ENCODE measurements at places on chromosomes 5 and 9. TPM values are rescaled to one million over a fixed set of nuclear protein-coding genes. Genes with fewer than 3 reads are reported as not detected.
A peak's percentile ranks its signal among the peaks of the same experiment; 100 is the strongest.

Gene KLF4
- polyA plus RNA-seq: 14.9 TPM

Gene SCGB3A2
- not detected for polyA plus RNA-seq

DNA sequence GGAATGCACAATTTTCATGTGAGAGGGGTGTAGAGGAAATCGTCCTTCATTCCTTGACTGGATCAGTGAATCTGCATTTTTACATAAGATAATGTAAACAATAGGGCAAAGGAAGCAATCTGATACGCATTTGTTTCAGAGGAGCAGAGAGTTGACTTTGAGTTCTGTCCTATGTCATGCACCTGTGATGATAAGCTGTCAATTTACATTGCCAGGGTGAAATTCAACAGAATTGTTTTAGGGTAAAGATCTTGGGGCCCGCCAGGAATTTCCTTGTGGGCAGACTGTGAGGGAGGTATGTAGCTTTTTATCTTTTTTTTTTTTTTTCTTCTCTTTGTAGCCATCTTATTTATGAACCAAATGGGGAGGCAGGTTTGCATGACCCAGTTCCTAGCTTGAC is 58.3 kb upstream of the LARP1 start:
- no peak overlapping the region for H3K27ac ChIP-seq
- H3K27me3 ChIP-seq: no peaks in the 10 kb centered on the region
- DNase-seq: no peak

DNA sequence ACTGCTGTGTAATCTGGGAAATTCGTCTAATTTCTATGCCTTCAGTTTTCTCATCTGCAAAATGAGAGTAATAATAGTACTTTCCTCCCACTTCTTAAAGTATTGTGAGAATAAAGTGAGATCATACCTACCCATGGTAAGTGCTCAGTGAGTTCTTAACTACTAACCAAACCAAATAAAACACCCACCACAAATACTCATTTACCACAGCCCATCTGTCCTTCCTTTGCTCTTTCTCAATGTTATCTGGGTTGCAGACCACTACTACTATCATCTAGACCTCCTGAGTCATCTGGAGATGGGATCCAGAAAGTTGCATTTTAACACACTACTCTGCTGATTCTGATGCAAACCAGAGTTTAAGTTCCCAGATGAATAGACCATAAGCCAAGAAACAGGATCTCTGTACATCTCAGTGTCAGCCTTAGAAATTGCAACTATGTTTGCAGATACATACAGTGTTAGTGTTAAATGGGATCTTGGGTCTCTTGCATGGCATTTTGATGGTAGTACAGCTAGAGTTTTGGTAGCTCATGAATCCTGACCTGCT is 105.4 kb upstream of the ATP10B start:
- no peak overlapping the region for H3K27ac ChIP-seq
- H3K4me1 ChIP-seq: peaks cover 23% of the 10 kb centered on the region
- no peaks in the 10 kb centered on the region for H3K36me3 ChIP-seq
- no peak for DNase-seq
- no peaks in the 10 kb centered on the region for H3K27me3 ChIP-seq
- no peak overlapping the region for H3K4me3 ChIP-seq

DNA sequence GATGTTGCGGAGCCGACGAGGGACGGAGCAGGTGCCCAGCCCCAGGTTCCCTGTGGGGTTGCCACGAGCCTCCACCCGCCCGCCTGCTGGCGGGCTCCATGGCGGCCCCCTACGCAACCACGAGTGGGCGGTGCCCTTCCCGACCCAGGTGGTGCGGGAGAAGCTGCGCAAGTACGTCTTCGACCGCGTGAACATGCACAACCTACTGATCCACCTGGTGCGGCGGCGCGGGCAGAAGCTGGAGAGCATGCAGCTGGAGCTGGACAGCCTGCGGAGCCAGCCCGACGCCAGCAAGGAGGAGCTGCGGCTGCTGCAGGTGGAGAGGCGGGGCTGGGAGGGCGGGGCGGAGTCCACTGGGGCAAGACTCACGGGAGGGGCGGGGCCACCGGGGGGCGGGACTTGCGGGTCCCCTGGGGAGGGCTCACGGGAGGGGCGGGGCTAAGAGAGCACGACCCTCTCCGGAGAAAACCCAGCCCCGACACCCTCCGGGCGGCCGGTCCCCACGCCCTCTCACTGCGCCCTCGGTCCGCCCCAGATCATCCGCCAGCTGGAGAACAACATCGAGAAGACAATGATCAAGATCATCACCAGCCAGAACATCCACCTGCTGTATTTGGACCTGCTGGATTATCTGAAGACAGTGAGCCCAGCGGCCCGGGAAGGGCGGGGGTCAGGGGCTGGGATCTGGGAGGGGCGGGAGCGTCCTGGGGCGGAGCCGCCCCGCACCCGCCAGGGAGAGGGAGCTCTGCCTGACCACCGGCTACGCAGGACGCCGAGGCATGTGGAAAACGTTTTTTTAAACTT is 3.9 kb downstream of the CCDC183 start:
- no peak overlapping the region for H3K27ac ChIP-seq
- H3K4me1 ChIP-seq: peaks cover 19% of the 10 kb centered on the region
- no peaks in the 10 kb centered on the region for H3K36me3 ChIP-seq
- H3K27me3 ChIP-seq: peaks cover 29% of the 10 kb centered on the region
- peak overlapping the region; percentile 19 for H3K4me3 ChIP-seq

Data from keratinocyte (primary cell).